Testis (tissue), 5 donors: ENCODE measurements at places on chromosomes 6 and 20. TPM values are rescaled to one million over a fixed set of nuclear protein-coding genes. Genes with fewer than 3 reads are reported as not detected.

The HSPA12B gene
- total RNA-seq = 10.7 TPM

DNA sequence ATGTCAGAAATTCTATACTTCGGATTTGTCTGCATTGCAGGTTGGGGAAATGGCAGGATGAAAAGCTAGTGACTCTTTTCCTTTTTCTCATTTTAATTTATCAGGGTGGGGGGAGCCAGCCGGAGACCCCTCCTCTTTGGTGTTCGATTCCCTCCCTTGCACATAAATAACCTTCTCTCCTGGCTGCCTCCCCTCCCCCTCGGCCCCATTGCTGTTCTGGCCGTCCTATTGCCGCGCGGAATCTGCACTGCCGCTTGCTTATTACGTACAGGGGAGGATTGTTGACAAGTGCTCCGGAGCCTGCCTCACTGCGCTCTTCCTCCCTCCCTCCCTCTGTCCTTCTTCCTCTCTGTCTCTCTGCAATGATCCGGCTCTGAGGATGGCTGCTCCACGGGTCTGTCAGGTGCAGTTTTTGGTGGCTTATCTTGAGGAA lies 154.7 kb downstream of the JARID2 start:
- peak; percentile 80 for DNase-seq

DNA sequence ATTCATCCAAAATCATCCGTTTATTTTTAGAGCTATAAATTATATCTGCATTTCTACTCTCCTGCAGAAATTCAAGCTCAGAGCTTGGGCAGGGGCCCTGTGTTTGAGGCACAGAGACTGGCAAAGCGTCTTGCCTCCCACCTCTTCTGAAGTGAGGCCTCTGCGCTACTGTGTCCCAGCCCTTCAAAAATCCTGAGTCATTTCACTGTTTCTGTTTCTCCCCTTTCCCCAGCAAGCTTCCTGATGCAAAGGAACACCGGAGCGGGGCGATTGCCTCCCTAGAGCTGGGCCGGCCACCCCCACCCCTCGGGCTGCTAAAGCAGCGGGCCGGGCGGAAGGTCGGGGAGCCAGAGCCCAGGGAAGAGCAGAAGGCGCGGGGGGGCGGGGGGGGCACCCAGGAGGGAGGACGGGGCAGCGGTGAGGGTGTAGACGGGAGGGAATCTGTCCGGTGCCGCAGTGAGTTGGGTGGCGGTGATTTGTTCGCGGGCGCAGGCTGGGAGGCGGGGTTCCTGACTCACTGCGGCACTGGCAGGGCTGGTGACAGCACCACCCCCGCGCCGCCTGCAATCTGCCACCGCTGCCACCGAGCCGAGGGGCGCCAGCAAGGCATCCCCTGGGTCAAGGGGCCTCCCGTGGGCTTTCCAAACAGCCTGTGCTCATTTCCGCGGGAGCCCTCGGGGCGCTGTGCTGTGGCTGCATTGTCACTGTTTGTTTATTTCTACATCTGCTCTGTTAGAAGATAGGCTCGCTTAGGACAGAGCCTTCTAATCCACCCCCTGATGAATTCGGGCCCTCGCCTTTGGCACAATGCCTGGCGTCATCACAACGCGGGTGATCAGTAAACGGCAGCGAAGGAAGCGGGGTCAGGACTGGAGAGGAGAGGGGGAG lies 46.5 kb upstream of the SNAP25 start:
- peak; percentile 58 for DNase-seq

- no peak for DNase-seq
Observed at GRCh38 chr20:63108247-63108646, 101.5 kb upstream of the BHLHE23 start.

DNA sequence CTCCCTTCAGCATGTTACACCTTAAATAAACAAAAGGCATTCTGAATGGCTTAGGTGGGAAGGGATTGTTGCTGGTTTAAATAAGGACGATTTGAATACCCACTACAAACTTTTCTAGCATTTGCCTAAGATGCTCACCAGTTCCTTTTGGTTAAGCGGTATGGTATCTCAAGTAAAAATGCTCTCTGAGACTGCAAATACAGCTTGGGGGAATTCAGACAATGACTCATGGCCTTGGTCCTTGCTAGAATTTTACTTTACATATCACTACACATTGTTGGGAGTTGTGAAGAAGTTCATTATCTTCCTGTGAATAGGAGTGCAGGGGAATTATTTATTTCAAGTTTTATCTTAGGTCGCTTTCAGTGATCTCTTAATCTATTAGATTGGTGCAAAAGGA lies 670.7 kb downstream of the UTRN start:
- DNase-seq = no peak

The LRFN2 gene
- 1.1 TPM for total RNA-seq

- peak; percentile 56 for DNase-seq
Observed at GRCh38 chr6:44100088-44100550, 27.1 kb downstream of the MRPL14 start.

- no peak for DNase-seq
Observed at GRCh38 chr6:39294133-39294532, 20.1 kb downstream of the KCNK17 start.

GRCh38 chr6:1391800-1392309 lies 2.5 kb downstream of the FOXF2 start:
- DNase-seq = no peak

The FAM162B gene
- 3.2 TPM for total RNA-seq

DNA sequence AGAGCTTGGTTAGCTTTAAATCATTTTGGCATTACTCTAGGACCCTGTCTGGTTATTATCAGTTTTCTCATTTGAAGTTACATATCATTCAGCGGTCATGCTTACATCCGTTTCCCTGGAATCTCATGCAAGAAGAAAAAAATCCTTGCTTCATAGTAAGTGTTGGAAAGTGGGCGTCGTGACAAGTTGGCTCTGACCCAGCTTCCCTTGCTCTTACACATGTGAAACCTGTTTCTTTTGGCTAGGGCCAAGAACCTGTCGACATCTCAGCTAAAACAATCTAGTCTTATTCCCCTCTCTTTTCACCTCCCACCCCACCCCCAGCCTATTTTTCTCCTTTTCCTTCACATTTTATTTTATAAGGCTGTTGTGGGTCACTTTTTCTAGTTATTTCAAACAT lies 45.5 kb downstream of the ANKS1A start:
- peak; percentile 74 for DNase-seq

DNA sequence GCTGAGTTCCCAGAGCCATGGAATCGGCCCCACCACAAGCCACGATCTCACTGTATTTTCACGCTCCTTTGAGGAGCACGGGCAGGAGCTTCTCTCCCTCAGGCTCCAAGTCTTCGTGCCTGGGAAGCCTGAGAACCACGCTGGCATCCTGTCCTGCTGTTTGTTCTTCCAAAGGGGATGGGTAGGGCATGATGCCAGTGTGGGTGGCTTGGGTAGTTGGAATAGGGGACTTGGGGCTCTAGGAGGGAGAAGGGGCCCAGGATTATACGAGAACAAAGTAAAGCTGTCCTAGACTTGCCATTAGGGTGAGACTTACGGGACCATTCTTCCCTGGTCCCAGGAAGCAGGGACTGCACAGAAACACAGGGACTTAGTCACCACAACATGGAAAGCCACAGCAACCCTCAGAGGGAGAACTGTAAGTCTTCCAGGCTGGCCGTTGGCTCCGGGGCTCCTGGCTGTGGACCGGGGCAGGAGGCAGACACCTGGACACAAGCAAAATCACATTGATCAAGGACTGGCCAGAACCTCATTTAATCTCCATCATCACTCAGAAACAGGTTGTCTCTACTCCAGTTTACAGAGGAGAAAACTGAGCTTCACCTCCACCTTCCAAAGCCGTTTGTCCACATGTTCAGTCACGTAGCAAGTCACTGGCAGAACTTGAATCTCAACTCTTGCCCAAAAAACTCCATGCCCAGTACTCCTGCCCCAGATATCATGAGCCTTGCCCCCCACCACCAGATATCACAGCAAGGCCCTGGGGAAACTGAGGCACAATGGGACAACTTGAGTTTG lies 1.3 kb downstream of the CCN5 start:
- DNase-seq = no peak
